ENCODE measurements at places on chromosomes 2 and 18.

DNA sequence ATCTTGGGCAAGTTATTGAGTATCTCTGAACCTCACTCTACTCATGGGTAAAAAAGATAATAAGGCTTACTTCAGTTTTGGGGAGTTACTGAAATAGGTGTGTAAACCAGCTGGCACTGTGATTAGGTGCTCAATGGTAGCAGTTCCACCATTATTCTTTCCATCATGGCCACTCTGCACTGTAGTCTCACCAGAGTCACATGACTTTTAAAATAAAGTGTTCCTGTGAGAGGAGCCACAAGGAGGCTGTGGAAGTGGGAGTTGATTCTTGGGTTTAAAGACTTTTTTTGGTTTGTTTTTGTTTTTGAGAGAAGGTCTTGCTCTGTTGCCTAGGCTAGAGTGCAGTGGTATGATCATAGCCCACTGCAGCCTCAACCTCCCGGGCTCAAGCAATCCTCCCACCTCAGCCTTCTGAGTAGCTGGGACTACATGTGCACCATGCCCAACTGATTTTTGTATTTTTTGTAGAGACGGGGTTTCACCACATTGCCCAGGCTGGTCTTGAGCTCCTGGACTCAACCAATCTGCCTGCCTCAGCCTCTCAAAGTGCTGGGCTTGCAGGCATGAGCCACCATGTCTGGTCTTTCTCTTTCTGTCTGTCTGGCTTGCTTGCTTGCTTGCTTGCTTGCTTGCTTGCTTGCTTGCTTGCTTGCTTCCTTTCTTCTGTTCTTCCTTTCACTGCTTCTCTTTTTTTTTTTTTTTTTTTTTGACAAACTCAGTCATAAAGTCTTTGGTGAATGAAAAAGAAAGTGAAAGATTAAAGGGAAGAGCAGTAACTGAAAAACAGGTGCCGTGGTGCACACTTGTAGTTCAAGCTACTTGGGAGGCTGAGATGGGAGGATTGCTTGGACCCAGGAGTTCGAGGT is 21.2 kb upstream of the ACVR1 start:
- no peak for DNase-seq

GRCh38 chr18:62981566-62981965 is 266.2 kb downstream of the PHLPP1 start:
- no peak for DNase-seq

GRCh38 chr18:3499501-3499900 is 49.5 kb downstream of the TGIF1 start:
- DNase-seq, result no peak

DNA sequence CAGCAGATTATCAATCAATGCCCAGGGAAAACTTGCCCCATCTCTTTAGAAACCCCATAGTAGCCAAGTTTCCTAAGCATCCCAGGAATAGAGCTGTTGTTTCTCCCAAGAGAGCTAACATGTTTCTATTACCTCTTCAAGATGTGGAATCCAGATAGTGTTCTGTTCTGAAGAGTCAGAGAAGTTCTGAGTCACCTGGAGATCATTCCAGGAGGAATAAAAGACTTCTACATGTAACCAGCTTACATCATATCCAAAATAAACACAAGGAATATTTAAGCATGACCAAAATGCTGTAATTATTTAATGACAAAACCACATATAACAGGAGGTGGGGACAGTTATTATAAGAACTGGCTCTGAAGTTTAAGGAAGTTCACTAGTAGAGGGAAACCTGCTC is 51.0 kb upstream of the GORASP2 start:
- DNase-seq, result no peak

DNA sequence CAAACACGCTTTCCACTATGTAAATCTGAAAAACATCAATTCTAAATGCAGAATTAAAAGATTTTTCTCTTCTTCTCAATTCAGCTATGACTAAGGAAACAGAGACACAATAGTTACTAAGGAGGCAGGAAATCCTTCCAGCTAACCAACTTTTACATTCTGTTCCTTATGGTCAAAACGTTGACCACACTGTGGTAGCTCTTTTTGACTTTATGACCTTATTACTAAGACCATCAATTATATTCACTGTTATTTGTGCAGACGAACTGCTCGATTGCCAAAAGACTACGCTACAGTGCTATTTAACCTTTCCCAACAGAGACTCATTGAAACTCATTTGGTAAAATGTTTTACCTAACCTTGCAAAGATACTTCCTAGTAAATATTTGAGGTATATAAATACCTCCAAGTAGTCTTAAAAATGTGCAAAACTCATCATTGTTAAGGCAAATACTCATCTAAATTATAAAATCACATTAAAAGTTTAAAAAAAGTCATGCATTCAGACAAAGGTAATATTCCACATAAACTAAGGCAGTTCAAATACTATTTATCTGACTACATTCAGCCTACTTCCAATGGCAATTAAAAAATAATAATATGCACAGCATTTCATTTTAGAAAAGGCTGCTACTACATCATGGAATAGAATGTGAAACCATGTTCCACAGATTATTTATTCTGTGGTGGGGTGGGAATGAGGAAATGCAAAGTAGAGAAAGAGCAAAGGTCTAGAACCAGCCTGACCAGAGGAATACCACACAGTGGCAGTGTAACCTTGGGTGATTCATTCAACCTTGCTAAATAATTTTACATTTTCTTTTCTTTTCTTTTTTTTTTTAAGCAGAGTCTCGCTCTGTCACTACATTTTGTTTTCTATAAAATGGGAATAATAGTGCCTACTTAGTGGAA is 139.9 kb downstream of the THADA start:
- DNase-seq, result no peak

DNA sequence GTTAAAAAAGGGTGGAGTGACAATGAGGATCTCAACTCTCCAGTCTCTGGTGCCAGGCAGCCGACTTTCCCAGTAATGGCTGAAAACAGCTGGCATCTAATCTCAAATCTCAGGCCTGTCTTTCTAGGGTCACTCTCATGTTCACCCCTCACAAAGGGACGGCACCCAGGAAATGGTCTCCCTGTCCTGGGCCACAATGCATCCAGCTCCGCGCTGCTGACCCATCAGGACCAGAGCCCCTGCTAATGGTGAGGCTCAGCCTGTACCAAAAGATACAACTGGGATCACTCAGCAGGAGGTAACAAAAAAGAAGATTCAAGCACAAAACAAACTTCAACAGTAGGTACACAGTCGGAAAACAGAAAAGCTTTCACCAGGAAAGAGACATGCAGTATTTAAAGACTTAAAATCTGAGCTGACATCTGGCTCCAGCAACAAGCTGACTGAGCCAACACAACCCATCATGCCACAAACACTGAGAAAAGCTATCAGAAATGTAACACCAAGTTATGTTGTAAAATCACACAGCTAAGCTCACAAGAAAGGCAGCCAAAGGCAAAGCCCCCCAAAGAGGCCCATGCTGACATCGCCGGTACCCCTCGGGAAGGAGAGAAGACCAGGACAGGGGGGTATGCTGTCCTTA is 13.6 kb upstream of the KIDINS220 start:
- no peak for DNase-seq

- no peak for DNase-seq
Measured at GRCh38 chr2:170465241-170465640, 249.9 kb upstream of the SP5 start.

DNA sequence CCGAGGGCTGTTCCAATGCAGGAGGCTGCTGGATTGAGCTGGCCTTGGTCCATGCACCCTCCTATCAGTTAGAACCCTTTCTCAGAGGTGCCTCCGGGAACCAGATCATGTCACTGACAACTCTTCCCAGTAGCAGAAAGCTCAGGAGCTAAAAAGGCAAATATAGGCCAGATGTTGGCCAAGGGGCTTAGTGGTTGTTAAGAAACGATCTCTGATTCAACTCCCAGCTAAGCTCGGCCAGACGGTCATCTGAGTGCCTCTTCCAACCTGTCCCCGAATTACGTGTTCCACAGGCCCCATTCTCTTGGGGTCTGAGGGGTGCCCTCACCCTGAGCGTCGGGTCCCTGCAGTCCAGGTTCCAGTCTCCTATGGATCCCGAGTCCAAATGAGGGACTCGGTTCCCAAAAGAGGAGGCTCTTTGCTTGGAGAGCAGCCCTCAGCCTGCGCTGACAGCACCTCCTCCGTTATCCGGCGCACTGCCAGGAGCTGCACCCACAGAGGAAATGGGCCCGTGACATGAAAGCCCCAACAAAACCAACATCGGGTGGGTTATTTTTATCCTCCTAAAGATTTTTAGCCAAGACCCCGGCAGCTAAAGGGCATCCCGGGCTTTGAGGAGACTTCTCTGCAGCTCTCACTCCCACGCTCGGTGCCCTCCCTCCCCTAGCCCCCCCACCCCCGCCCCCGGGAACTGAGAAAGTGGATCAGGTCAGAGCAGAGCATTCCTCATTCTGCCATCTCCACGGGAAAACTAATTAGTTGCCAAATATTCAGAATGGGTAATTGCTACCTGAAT is 106.6 kb upstream of the ID2 start:
- DNase-seq, result no peak
